Forelimb muscle (tissue), 1 donor: ENCODE measurements at places on chromosomes 3 and 15.

GRCh38 chr3:17089314-17089700, 204.6 kb downstream of the PLCL2 start:
- DNase-seq, result no peak

GRCh38 chr3:58484045-58484721, 7.7 kb upstream of the KCTD6 start:
- DNase-seq, result no peak

DNA sequence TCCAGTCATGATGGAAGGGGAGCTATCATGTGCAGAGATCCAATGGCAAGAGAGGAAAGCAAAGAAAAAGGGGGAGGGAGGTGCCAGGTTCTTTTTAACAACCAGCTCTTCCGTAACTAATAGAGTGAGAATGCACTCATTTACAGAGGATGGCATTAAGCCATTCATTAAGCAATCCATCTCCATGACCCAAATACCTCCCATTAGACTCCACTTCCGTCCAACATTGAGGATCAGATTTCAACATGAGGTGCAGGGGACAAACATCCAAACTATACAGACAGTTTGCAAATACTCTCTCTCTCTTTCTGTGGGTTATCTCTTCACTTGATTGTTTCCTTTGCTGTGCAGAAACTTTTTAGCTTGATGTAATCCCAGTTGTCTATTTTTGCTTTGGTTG, 21.2 kb downstream of the ZDHHC23 start:
- DNase-seq, result no peak

GRCh38 chr15:100524326-100524725, 4.4 kb downstream of the CERS3 start:
- no peak for DNase-seq

- no peak for DNase-seq
Observed at GRCh38 chr3:15081960-15082664, 16.8 kb downstream of the RBSN start.

- no peak for DNase-seq
Observed at GRCh38 chr3:133301731-133302130, 98.1 kb upstream of the BFSP2 start.

- no peak for DNase-seq
Observed at GRCh38 chr3:195080571-195081151, 190.3 kb downstream of the XXYLT1 start.

DNA sequence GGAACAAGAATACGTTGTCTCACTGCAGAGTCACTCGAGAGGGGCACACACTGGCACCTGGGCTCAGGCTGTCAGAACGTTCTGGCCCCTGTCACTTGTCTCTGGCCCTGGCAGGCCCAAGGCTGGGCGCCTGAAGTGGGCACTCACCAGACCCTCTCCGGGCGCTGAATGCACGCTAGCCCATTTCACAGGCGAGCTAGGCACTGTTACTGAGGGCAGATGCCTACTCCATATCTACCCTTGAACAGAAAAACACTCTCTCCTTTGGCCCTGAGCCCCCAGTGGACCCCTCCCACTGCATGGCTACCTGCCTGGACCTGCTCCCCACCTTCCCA, 42.3 kb upstream of the IQSEC1 start:
- DNase-seq, result no peak

DNA sequence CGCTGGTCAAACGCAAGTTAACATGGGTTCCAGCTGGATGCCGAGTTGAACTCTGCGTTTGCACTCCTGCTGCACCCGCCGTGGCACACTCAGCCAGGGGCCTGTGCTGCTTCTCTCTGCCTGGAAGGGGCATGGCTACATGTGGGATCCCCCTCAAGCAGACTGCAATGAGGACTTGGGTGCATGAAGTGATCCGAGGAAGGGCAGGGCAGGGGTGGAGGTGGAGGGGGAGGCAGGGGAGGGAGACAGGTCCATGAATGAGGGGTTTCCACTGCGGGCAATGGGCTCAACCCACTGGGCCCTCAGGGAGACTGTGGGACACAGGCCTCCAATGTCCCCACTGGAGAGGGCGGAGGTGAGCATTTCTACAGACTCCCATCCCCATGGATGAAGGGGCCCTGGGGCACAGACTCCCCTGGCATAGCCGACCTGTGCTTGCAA, 141.6 kb upstream of the MEF2A start:
- DNase-seq, result no peak

- no peak for DNase-seq
Observed at GRCh38 chr3:126914226-126914625, 68.7 kb upstream of the PLXNA1 start.

- no peak for DNase-seq
Observed at GRCh38 chr3:19891740-19892139, 42.3 kb downstream of the EFHB start.

DNA sequence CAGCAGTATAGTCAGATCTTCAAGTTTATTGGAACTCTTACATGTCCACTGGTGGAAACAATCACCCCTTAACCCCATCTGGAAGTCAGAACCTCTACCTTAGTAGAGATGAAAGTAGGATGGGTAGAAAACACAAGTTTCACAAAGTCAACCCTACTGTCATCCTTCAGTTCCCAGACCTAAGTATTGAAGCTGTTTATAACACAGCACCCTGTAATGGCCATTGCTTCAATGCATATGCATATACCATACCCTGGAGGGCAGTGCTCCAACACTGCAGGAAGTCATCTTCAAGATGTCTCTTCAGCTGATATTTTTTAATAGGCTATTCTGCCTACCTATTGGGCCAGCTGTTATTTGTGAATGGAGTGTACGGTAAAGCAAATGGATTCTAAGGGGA, 241.3 kb downstream of the UBE2E2 start:
- no peak for DNase-seq

- DNase-seq, result no peak
Observed at GRCh38 chr15:66023311-66023972, 154.2 kb downstream of the RAB11A start.

DNA sequence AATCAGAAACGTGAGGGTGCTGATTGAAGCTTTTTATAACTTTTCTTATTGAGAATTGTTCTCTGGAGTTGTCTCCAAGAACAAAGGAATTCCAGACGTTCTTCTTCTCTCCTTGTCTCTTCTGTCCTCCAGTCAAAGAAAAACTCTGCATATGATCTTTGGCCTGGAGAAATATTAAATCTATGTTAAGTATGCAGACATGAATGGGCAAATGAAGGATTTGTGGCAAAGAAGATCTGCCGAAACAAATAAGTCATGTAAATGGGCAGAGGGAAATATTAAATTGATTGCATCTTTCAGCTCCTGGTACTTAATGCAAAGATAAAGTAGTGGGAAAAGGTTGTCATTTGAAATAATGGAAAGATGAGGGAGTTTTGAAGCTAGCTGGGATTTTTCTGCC, 74.9 kb downstream of the IGF1R start:
- DNase-seq, result no peak

DNA sequence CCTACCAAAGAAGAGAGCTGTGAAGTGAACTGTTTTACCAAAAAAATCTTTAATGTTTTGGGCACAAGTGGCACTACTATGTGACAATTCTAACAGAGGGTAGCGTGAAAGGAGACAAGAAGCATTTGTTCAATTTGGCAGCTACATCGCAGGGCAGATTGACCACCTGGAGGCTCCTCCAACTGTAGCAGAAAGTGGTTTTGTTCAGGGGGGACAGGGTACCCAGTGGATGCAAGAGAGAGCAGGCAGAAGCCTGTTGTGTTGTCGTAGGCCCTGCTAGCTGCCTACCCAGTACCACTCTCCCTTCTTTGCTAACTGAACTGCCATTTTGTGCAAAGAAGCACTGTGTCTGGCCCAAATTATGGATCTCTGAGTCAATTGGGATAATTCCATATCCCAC, 54.8 kb upstream of the SYN2 start:
- no peak for DNase-seq

DNA sequence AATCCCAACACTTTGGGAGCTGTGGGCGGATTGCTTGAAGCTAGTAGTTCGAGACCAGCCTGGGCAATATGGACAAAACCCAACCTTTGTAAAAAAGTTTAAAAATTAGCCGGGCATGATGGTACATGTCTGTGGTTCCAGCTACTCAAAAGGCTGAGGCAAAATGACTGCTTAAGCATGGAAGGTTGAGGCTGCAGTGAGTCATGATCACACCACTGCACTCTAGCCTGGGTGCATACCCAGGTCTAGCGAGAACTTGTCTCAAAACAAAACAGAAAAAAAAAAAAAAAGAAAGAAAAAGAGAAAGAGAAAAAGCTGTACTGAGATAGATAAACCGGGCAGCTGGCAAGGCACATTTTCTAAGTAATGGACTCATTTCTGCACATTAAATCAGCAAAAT, 10.6 kb downstream of the ARPP19 start:
- no peak for DNase-seq

- DNase-seq, result no peak
Observed at GRCh38 chr15:74669627-74670026, 26.2 kb downstream of the EDC3 start.

DNA sequence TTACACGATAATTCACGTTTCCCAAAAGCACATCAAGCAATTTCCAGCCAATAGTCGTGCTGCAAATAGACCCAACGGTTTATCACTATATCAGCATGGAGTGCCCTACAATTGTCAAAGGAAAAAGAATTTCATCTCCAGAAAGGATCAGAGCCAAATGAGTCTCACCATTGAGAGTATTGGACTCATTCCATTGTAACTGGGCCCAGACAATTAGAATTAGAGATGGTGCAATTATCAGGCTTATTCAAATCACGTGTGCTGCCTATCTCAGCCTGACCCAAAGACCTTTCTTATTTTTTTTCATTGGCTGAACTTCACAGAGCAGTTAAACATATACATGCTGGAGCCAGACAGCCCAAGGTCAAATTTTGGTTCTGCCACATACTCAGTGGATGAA, 87.0 kb upstream of the LRTM1 start:
- no peak for DNase-seq

- no peak for DNase-seq
Observed at GRCh38 chr15:44633603-44634002, 29.9 kb downstream of the SPG11 start.

DNA sequence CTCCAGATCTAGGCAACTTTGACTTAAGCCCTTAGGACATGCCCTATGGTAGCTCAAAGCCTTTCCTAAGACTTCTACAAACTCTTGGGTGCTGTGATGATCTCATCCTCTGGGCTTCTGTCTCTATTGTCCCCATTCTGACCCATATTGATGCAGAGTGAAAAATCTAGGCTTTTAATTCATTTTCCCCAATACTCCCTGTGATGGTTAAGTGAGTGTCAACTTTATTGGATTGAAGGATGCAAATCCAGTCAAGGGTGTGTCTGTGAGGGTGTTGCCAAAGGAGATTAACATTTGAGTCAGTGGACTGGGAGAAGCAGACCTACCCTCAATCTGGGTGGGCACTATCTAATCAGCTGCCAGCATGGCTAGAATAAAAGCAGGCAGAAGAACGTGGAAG, 97.3 kb upstream of the NUDT16 start:
- DNase-seq, result no peak

DNA sequence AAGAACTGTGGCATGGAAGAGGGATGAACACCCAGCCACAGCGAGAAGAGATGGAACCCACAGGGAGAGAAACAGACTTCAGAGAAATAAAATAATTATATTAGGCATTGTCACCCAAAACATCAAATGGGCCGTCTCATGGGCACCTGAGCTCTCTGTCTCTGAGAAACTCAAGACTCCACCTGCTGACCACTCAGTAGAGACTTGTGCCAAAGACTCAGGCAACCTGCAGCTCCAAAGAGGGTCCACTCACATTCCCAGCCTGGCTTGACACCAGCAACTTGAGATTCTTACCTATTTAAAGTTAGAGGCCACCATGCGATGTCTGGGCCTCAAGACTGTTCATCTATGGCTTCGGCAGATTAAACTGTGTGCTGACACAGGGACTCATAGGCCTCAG, 12.0 kb downstream of the SEMA5B start:
- DNase-seq, result no peak
